Urinary bladder (tissue), 4 donors: ENCODE measurements at places on chromosomes 6 and 20. TPM values are rescaled to one million over a fixed set of nuclear protein-coding genes. Genes with fewer than 3 reads are reported as not detected.

The MUCL3 gene
- not detected for polyA plus RNA-seq

- DNase-seq: no peak
These were observed 197.6 kb upstream of the CITED2 start for GRCh38 chr6:139572001-139572400.

GRCh38 chr6:36829919-36830544 lies 9.2 kb downstream of the CPNE5 start:
- DNase-seq: no peak

The OTOR gene
- not detected for polyA plus RNA-seq

The PLCB4 gene
- 11.5 TPM for polyA plus RNA-seq

DNA sequence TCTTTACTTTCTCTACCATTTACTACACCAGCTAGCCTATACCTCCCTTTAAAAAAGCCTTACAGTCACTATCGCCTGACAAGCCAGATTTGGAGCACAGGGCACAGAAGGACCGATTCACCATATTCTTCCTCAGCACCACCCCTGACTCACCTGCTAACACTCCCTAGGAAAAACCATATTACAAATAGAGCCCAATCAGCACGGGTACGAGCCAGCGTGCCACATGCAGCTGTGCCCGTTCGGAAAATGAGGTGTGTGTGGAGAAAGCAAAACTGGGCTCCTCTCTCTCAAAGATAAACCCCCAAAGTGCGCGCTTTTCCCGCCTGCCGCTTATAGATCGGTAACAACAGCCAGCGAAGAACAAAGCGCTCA lies 1.2 kb downstream of the SYNCRIP start:
- no peak for DNase-seq

- DNase-seq: peak; percentile 37
These were observed 53.5 kb upstream of the LRFN2 start for GRCh38 chr6:40640599-40641227.

GRCh38 chr20:325889-326644 lies 715 bp downstream of the SOX12 start:
- no peak for DNase-seq

The SIRPD gene
- polyA plus RNA-seq: 0.53 TPM

DNA sequence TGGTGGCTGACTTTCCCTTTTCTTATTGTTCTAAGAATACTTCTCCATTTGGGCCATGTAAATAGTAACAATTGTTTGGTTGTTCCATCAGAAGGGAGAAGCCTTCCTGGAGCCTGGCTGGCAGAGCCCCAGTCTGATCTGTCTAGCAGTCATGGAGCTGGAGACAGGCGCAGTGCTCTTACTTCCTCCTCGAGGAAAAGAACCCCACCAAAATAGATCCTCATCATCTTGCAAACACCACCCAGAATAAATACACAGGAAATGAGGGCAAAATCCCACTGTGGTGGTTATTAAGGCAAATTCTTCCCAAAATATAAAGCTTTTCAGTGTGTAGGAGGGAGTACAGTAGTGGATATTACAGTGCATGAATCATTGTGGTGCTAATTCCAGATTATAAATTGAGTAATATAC lies 195.1 kb upstream of the SGK1 start:
- no peak for DNase-seq

The SLC17A9 gene
- polyA plus RNA-seq: 3.2 TPM

GRCh38 chr20:46257887-46258286 lies 50.4 kb downstream of the CDH22 start:
- no peak for DNase-seq

GRCh38 chr6:22149096-22149495 lies 147.7 kb downstream of the PRL start:
- no peak for DNase-seq

The TREM2 gene
- polyA plus RNA-seq: 1.5 TPM

The TRIM10 gene
- polyA plus RNA-seq: not detected

GRCh38 chr20:9236458-9236857 lies 167.6 kb downstream of the PLCB4 start:
- no peak for DNase-seq

DNA sequence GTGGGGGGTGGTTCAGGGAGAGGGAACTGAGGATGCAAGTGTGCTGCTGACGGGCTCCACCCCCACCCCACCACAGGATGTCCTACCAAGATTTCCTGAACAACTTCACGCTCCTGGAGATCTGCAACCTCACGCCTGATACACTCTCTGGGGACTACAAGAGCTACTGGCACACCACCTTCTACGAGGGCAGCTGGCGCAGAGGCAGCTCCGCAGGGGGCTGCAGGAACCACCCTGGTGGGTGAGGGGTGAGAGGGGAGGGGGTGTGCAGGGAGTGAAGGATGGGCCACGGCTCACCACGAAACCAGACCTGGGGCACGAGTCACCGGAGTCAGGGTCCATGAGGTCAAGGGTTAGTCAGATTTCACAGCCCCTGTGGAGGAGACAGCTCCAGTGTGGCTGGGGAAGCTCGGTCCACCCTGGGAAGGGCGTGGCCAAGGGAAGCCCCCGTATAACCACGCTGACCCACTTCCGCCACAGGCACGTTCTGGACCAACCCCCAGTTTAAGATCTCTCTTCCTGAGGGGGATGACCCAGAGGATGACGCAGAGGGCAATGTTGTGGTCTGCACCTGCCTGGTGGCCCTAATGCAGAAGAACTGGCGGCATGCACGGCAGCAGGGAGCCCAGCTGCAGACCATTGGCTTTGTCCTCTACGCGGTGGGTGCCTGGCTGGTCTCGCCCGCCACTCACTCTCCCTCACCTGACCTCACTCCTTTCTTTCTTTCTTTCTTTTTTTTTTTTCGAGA lies 18.3 kb downstream of the CAPN11 start:
- no peak for DNase-seq

The SYNDIG1 gene
- 1.7 TPM for polyA plus RNA-seq

DNA sequence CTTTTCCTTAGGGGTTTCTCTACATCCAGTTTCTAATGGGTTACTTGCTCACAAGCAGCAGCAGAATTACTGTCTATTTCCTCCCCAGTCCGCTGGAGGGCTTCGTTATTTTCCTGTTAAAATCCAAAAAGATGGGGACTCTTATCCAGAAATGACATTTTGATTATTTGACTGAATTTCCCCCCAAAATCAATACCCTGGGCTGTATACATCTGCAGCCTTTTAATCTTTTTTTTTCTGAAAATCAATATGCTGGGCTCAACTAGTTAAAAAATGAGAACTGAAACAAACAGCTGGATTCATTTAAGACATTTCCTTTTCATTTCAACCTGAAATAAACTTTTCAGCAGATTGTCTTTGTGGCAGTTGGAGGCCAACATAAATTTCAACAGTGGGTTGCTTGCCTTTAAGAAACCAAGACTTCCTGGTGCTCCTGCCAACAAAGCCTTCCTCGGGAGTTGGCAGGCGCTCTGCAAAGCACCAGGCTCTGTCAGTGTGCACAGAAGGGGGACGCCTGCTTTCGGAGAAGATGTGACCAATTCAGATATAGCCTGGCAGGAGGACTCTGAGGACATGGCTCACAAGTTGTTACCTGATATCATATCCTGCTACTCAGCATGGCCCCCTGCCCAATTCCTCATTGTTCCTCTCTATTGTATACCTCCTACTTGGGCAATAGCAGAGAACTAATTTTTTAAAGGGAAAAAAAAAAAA lies 204.7 kb upstream of the ARG1 start:
- no peak for DNase-seq

- DNase-seq: no peak
These were observed 111.2 kb upstream of the BEND6 start for GRCh38 chr6:56843476-56844349.

DNA sequence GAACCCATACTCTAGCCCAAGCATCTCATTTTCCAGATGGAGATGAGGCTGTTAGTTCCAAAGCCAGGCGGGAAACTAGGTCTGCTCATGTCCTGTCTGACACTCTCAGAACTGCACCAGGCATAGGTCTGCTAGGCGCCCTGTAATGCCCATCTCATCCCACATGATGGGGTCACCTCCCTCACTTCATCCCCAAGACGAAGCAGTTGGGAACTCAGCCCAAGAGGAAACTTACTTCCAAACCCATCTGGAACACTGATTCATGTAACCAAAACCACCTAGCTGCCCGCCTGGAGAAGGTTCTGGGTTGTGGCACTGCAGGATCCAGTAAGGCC lies 119.4 kb upstream of the PRND start:
- DNase-seq: no peak

The LGSN gene
- polyA plus RNA-seq: not detected

The SLC17A1 gene
- not detected for polyA plus RNA-seq
